Frontal cortex (tissue), 4 donors: ENCODE measurements at places on chromosomes 5 and 9. TPM values are rescaled to one million over a fixed set of nuclear protein-coding genes. Genes with fewer than 3 reads are reported as not detected.

The GAPVD1 gene
- total RNA-seq = 74.2 TPM

The CERCAM gene
- total RNA-seq = 10.2 TPM

The RORB gene
- total RNA-seq = 42.8 TPM

The KIF27 gene
- 15.1 TPM for total RNA-seq

The DDX41 gene
- total RNA-seq = 77.0 TPM

The C5 gene
- total RNA-seq = 7.7 TPM

The IFNB1 gene
- not detected for total RNA-seq

The PCA3 gene
- total RNA-seq = 0.82 TPM

The PCDHB7 gene
- total RNA-seq = 9.8 TPM

The PCDHGC4 gene
- 65.2 TPM for total RNA-seq

The TGFBR1 gene
- total RNA-seq = 75.8 TPM

The SLC45A2 gene
- 0.41 TPM for total RNA-seq

The PIP5KL1 gene
- total RNA-seq = 6.1 TPM

The TCF7 gene
- total RNA-seq = 0.41 TPM

The EFCAB9 gene
- total RNA-seq = not detected

The PCDHGB3 gene
- total RNA-seq = 8.2 TPM

The LPCAT1 gene
- total RNA-seq = 127 TPM

The SEMA5A gene
- 9.0 TPM for total RNA-seq

The N4BP3 gene
- total RNA-seq = 4.1 TPM

The KCNMB1 gene
- total RNA-seq = under 0.01 TPM

The ORM2 gene
- total RNA-seq = not detected

The MAMDC2 gene
- 2.0 TPM for total RNA-seq
